ENCODE measurements at places on chromosomes 2 and 18. TPM values are rescaled to one million over a fixed set of nuclear protein-coding genes. Genes with fewer than 3 reads are reported as not detected.

DNA sequence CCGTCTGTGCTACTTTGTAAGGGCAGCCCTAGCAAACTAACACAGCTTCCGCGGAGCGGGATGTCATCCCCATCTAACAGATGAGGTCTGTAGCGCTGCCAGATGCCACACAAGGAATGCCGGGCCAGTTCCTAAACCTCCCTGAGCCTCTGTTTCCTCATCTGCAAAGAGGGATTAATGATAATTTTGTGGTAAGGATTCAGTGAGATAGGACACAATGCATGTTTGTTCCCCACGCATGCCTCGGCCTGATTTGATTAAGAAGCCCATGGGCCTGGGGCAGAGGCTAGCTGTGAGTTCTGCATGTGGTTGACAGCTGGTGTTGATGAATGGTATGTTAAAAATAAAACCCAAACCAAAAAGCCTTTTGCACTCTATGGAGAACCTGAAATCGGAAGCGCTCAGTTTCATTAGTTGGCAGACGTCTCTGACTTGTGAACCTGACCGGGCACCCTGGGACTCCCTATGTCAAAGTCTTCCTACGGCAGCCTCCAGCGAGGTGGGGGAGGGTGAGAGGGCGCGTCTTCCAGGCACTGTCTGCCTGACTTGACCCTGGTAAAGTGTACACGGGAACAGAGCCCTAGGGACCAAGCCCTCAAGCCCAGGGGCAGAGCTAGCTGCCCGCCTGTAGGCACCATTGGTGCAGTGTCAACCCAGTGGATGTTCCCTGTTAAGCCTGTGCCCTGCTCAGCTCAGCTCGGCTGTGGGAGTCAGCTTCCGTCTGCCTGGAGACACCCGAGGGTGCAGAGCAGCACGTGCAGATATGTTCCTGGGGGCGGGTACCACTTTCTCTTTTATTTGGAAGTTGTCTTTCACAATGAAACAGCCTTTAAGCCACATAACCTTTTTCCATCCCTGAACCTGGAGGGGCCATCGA, 14.8 kb upstream of the INHBB start:
- H3K4me1 ChIP-seq, result no peaks in the 10 kb centered on the region
- no peak for DNase-seq
- H3K27me3 ChIP-seq, result no peaks in the 10 kb centered on the region
- no peak overlapping the region for H3K27ac ChIP-seq

DNA sequence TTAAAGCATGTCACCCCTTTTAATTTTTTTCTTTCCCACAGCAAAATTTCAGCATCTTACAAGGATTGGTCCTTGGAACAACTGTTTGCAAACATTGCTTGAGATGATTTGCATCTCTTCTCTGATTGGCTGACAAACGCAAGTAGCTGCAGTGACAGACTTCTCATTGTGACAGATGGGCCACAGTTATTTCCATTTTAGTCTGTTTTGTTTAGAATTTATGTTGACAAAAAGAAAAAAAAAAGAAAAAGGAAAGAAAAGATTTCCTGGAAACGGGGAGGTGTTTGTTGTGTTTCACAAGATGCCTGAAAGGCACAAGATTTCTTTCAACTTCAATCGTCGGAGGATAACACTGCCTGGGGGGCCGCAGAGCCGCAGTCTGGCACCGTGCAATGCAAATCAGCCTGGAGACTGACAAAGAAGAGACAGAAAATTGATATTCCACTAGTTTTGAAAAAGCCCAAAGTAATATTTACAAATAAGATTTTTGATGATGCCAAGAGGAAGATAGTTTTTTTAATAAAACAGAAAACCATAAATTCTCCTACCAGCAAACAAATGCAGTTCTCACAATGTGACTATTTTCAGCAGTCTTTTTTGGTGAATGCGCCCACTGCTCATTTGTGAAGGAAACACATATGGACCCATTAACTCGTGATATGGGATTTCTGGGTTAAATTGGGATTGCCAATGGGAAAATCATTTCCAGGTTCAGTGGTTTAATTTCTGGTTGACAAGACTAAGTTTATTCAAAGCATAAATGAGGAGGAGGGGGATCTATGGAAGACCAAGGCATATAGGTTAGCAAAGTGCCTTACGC, 296.2 kb upstream of the SMIM21 start:
- no peaks in the 10 kb centered on the region for H3K27me3 ChIP-seq
- no peaks in the 10 kb centered on the region for H3K4me1 ChIP-seq
- no peaks in the 10 kb centered on the region for H3K36me3 ChIP-seq
- no peak overlapping the region for H3K4me3 ChIP-seq

IL1RN gene
- 0.43 TPM for total RNA-seq

SPP2 gene
- total RNA-seq, result not detected

GRCh38 chr2:236862961-236863728, 222.5 kb upstream of the COPS8 start:
- no peak for DNase-seq
- no peak overlapping the region for H3K4me3 ChIP-seq
- no peaks in the 10 kb centered on the region for H3K27me3 ChIP-seq
- no peaks in the 10 kb centered on the region for H3K36me3 ChIP-seq
- H3K27ac ChIP-seq, result no peak overlapping the region

DNA sequence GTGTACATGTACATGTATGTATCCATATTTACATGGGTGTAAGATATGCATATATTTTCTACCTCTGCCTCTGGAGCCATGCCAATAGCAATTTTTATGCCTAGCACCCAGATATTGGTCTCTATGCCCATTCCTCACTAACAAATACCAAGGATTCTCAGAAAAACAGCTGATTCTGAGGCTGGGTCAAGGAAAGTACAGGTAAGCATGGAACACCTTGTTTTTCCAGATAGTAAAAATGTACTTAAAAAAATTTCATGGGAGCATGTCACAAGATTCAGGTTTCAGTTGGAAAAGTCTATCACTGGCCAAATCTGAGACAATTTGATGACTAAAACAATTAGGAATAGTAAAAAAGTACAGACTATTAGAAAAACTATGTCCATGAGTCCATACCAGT, 114.5 kb upstream of the MAPRE2 start:
- H3K4me1 ChIP-seq, result no peaks in the 10 kb centered on the region
- no peak overlapping the region for H3K27ac ChIP-seq
- no peaks in the 10 kb centered on the region for H3K27me3 ChIP-seq
- no peaks in the 10 kb centered on the region for H3K36me3 ChIP-seq
- no peak overlapping the region for H3K4me3 ChIP-seq
- DNase-seq, result no peak

DNA sequence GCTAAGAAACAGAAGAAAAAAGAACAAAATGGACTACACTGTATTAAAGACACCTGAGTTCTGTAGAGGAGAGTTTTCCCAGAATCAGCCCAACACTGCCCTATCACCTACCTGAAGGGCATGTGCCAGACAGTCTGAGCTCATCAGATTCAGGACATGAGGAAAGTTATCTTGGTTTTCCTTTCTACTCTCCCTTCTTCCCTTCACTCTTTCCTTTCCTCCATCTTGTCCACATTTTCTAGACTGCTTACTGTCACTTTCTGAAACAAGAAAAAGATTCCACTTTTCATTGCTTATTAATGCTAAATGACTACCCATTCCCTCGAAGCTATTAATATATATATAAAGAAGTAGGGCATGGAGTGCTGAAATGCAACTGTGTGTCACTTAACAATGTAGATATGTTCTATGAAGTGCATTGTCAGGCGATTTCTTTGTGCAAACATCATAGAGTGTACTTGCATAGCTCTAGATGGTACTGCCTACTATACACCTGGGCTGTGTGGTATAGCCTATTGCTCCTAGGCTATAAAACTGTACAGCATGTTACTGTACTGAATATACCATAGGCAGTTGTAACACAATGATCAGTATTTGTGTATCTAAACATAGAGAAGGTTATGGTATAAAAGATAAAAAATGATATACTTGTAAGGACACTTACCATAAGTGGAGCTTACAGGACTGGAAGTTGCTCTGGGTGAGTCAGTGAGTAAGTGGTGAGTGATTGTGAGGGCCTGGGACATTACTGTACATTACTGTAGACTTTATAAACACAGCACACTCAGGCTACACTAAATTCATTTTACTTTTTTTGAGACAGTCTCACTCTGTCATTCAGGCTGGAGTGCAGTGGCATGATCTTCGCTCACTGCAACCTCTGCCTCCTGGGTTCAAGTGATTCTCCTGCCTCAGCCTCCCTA, 145.5 kb upstream of the ITGA6 start:
- H3K4me3 ChIP-seq, result no peak overlapping the region
- H3K27me3 ChIP-seq, result no peaks in the 10 kb centered on the region
- no peak for DNase-seq
- no peaks in the 10 kb centered on the region for H3K36me3 ChIP-seq
- no peak overlapping the region for H3K27ac ChIP-seq
- peaks cover 11% of the 10 kb centered on the region for H3K4me1 ChIP-seq

- no peaks in the 10 kb centered on the region for H3K27me3 ChIP-seq
- no peak for DNase-seq
- no peaks in the 10 kb centered on the region for H3K4me1 ChIP-seq
- H3K4me3 ChIP-seq, result no peak overlapping the region
- H3K27ac ChIP-seq, result no peak overlapping the region
Measured at GRCh38 chr2:23269747-23270146, 115.2 kb upstream of the KLHL29 start.

TYMS gene
- 1.1 TPM for total RNA-seq

ROCK2 gene
- total RNA-seq, result 40.9 TPM

GRCh38 chr2:128668946-128669345, 350.3 kb upstream of the HS6ST1 start:
- no peak overlapping the region for H3K4me3 ChIP-seq
- H3K27ac ChIP-seq, result no peak overlapping the region
- no peaks in the 10 kb centered on the region for H3K27me3 ChIP-seq
- H3K36me3 ChIP-seq, result no peaks in the 10 kb centered on the region
- no peaks in the 10 kb centered on the region for H3K4me1 ChIP-seq
- DNase-seq, result no peak

Measured in ovary (tissue), 10 donors.